Cerebellar cortex (tissue), 1 donor: ENCODE measurements at places on chromosomes 11 and 22.

DNA sequence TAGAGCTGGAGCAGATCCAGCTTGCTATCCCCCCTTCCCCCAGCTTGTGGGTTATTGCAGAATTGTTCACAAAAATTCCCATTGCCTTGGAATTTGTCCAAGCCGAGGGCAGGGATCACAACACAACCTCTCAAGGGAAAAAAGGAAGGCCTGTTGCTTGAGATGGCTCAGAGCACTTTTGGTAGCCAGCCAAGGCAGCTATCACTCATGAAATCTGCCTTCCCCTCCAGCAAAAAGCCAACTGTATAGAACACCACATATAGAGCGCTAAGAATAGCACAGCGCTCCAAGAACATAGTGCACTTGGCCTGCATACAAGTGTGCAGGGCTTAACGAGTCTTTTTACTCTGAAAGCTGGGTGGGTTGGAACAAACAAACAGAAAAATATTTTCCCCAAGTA is 46.2 kb downstream of the FAM83F start:
- peak; percentile 84 for DNase-seq

DNA sequence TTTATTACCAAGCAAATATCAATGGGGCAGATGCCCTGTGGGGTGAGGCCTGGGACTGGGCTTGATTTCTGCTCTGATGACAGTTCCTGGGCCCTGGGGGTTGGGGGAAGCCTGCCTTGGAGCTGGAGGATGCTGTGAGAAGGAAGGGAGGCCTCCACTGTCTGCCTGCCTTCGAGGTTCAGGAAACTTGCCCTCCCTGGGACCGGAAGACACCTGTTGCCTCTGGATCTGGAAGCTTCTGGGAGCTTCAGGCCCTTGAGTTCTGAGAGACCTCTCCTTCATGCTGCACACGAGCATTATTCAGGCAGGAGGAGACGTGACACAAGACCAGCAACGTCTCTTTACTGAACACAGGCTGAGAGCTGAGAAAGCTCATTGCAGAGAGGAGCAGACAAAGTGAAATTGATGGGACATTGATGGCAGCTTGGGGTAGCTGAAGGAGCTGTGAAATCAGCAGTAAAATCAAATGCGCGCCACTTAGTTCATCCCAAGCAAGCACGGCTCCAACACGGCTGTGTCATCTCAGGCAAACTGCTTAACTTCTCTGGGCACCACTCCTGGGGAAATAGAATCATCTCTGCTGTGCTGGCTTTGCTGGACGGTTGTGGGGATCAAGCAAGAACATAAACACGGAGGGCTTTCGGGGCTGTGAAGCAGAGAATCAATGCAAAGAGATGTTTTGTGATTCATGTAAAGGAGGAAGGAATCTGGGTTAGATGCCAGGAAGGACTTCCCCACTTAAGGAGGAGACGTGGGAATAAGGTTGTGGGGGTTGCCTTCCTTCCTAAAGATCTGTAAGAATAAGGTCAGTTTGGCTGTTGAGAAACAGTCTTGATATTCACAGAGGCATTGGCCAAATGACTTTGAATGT is 64.5 kb downstream of the TP53I11 start:
- no peak for DNase-seq

GRCh38 chr11:68011051-68011943 is 1.2 kb downstream of the ALDH3B1 start:
- no peak for DNase-seq

GRCh38 chr22:24142241-24142640 is 39.0 kb upstream of the SUSD2 start:
- no peak for DNase-seq

DNA sequence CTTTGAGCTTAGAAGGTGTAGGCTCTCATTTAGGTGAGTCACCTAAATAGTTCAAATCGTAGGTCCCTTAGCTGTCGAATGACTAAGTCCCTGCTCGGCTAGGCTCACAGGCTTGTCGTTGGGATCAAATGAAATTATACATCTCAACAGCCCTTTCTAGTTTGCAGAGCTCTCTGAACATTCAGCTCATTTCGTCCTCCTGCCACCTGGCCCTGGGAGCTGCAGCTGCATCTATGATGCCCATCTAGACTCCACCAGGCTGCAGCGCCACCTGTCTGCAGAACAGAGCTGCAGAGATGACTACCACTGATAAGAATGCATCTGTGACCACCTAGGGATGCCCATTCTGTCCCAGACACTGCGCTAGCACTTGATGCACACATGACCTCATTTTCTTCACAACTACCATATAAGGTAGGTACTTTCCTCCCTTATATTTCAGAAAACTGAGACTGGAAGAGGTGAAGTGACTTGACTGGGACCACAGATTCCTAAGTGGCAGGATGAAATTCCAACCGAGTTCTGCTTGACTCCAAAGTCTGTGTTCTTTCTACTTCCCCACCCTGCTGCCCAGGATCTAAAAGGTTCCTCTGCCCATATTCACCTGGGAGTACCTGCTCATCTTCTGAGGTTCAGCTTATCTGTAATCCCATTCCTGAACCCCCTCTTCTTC is 141.1 kb upstream of the NARS2 start:
- peak; percentile 30 for DNase-seq

DNA sequence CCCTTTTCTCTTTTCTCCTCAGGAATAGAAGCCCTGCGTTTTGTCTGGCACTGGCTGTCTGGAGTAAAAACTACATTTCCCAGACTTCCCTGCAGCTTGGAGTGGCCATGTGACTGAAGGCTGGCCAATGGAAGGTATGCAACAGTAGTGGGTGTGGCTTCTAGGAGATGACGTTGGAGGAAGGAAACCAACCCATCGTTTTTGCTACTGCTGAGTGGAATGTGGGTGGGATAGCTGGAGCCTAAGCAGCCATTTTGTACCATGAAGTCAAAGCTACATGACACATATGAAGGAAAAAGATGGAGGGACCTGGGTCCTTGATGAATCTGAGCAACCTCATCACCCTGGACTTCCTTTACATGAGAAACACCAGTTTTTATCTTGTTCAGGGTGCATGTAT is 19.6 kb downstream of the FGF3 start:
- peak; percentile 81 for DNase-seq

DNA sequence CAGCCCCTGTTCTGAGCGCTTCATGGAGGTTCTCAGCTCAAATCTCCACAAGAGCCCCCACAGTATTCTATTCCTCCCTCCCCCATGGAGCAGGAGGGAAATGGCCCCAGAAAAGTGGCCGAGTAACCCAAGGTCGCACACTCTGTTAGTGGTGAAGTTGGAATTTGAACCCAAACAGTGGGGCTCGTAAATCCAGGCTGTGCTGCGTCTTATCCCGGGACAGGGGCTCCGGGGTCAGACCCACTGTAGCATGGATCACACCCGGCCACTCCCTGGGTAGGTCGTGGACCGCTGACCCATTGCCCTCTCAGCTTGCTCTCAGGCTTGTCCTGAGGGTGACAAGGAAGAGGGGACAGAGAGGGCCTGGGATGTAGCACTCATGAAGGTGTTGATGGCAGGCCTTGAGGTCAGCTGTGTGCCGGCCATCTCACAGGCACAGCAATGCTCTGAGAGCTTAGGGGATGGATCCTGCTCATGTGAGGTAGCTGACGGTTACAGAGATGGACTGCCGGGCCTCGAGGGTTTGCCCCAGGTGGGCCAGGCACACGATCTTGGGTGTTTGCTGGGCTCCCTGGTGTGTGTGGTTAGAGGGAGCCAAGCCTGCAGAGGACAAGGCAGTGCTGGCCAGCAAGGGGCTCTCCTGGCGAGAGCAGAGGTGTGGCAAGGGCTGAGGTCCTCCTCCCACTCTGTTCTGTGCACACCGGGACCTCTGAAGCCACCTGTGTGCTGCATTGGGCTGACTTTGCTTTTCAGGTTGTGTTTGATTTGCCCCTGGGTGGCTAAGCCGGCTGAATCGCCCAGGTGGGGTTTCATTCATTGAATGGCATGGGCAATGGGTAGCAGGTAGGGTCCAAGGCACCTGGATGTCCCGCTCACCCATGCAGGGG is 2.3 kb upstream of the FGF19 start:
- no peak for DNase-seq

- DNase-seq, result no peak
These were observed 70.8 kb downstream of the RNF169 start for GRCh38 chr11:74819400-74819799.

DNA sequence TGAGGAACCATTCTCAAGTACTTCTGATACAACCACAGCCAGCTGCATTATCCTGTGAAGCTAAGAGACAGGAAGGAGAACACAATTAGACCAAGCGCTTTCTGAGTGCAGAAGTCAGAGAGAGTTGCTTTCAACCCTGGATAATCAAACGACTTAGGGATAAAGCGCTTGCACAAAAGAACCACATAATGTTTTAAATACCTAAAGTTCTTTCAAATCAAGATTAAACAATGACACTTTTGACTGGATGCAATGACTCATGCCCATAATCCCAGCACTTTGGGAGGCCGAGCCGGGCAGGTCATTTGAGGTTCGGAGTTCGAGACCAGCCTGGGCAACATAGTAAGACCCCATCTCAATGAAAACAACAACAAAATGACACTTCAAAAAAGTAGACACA is 145.1 kb downstream of the SWAP70 start:
- DNase-seq, result no peak

- DNase-seq, result no peak
These were observed 54.0 kb downstream of the SLC36A4 start for GRCh38 chr11:93143800-93144199.

DNA sequence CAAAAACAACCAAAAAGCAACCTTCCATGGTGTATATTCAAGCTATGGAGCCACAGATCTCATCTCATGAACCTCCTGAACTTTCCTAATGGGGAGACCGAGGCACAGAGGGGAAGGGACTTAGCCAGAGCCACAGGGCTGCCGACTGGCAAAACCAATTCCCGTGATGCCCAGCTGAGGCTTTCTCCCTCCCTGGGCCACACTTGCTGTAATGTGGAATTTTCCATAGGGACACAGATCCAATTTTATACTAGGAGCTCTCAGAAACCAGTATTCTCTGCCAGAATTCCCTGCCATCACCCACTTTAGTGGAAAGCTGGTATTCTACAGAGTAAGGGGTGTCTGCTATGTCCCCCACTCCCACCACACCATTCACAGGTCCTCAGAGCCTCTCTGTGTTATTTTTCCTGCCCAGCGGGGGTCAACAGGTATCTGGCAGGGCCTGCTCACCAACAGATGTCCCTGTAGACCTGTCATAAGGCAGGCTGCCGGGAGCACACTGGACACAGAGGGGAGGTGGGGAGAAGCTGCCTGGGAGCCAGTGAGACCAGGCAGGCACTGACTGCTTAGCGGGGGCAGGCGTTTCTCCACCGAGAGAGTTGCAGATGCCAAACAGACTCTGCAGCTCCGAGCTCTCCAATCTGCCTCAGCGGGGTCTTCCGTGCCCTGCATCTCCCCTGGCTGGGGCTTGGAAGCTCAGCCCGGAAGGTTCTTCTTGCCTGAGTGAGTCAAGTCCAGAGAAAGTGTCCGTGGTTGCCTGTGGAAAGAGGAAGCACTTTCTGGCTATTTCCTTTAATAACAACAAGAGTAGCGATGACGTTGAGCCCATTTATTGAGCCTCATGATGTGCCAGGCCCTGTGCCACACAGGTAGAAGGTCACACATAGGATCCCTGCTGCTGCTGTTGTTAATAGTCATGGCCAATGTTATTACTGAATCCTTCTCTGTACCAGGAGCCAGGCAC is 26.3 kb downstream of the RPS6KA4 start:
- peak; percentile 95 for DNase-seq

DNA sequence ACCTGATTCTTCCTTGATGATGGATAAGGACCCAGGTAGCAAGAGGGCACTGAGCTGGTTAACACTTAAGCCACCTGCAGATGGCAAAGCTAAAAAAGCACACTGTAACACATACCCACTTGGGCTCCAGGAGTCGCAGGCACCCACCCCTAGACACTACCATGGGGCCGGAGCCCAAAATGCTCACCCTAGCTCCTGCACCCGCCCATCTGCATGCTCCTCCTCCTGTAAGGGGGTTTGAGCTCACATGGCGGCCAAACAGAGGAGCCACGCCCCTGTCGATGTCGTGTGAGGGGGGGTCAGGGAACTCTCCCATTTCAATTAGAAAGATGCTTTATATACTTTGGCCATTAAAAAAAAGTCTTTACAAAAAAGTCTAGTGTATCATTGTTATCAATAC is 370.7 kb downstream of the DLG2 start:
- no peak for DNase-seq

DNA sequence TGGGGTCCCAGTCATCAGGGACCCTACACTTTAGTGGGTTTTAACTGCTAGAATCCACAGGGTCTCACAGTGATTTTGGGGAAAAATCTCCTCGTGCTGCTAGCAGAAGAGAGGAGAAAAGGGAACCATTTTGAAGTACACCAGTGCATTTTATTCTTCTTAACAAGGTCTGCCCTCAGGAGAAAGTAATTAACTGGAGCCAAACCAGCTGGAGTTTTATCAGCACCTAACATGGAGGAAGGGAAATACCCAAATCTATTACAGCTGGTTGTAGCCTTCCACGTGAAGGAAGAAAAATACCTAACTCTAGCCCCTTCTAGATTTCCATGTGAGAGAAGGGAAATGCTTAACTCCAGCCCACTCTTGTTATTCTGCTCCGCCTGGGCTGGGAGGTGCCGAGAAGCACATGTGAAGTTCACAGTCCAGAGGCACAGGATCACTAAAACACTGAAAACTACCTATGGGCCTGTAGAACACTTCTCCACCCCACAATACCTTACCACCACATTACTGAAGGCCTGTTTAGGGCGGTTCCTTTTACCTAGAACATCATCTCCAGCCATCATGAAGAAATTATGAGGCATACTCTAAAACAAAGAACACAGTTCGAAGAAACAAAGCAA is 31.3 kb upstream of the TEAD1 start:
- peak; percentile 11 for DNase-seq

DNA sequence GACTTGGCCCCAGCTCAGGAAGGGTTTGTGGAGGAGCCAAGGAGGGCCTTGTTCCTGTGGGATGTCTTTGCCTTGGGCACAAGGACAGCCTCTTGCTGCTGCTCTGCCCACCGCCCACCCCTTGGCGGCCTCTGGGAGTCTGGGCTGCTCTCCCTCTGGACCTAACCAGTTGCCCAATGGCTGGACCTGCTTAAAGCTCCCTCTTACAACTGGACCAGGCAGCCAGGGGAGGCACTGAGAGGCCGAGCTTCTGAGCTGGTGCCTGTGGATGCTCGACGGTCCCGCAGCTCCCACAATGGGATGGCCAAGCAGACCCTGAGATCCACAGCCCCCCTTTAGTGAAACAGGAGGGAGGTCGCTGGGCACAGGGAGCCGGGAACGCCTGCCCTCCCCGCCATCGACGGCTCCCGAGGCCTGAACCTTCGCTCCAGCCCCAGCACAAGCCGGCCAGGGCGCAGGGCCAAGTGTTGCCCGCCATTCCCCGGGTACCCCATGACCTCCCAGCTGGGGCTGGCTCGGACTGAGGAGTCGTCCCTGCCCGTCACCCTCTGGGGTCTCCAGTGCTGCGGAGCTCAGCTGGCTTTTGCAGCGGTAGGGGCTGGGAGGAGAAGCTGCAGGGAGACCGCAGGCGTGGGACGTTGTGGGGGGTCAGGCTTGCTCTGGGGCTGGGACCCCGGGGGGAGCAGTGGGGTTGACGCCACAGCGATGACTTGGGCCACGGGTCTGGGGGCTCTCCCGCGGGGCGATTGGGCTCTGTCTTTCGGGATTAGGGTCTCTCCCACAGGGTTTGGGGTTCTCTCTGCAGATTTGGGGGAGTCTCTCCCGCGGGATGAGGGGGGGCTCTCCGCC is 584 bp upstream of the GAL start:
- DNase-seq, result no peak
